ENCODE measurements at places on chromosomes 3 and 15.
A peak's percentile ranks its signal among the peaks of the same experiment; 100 is the strongest.

GRCh38 chr3:81788610-81789009 is 27.2 kb upstream of the GBE1 start:
- DNase-seq: no peak

GRCh38 chr3:8186213-8186612 is 315.4 kb upstream of the LMCD1 start:
- DNase-seq: no peak

- DNase-seq: no peak
These were observed 47.9 kb downstream of the PIK3CB start for GRCh38 chr3:138786788-138787271.

DNA sequence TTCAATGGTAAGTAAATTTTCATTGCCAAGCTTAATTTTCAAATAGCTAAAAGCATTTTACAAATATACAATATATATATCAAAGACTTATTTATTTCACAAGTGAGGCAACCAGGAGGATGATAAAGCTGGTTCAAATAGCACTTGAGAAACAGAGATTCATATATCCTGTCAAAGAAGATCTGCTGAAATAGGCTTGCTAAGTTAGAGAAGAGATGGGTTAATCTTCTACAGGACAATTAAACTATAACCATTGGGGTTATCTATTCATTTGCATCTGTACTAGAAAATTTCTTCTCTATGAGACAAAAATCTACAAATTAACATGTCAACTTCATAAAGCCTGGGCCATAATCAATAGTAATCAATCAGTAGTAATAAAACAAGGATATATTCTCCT is 637.7 kb upstream of the UBE2E2 start:
- DNase-seq: no peak

GRCh38 chr15:84699538-84700191 is 16.3 kb downstream of the SEC11A start:
- DNase-seq: no peak

GRCh38 chr3:32186097-32186496 is 52.4 kb upstream of the CMTM8 start:
- DNase-seq: peak; percentile 37

DNA sequence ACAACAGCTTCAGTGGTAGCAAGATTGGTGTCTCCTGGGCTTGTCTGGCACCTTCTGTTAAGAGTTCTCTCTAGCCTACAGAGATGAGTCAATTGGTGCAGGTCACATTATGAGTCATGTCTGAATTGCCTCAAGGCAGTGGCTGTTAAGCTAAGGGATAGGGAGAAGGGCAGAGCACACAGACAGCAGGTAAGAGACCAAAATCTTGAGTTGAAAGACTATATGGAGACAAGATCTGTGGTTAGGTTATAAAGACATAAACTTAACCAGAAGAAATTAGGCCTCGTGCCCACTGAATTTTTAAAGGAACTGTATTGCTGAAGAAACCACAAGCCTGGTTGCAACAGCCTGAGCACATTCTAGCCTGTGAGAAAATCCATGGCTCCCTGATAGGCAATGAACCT is 19.2 kb upstream of the KPNA1 start:
- DNase-seq: peak; percentile 42

- DNase-seq: no peak
These were observed 287.6 kb upstream of the TBL1XR1 start for GRCh38 chr3:177484926-177485325.

DNA sequence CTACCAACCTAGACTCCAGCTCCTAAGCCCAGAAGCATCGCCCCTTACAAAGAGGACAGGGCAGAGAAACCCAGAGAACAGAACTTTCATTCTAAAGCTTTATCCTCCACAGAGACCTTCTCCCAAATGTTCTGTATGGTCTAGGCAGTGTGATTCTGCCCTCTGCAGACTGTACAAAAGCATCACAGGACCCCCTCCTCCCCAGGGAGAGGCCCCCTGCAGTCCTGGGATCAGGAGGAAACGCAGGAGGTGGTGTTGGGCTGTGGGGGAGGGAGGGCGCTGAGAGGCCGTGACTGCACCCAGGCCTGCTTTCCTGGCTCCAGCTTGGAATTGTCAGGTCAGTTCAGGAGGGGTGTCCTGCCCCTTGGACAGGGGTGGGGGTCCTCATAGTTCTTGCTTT is 101.3 kb downstream of the DGKG start:
- DNase-seq: no peak

GRCh38 chr3:47813551-47814177 is 10.7 kb downstream of the DHX30 start:
- no peak for DNase-seq

DNA sequence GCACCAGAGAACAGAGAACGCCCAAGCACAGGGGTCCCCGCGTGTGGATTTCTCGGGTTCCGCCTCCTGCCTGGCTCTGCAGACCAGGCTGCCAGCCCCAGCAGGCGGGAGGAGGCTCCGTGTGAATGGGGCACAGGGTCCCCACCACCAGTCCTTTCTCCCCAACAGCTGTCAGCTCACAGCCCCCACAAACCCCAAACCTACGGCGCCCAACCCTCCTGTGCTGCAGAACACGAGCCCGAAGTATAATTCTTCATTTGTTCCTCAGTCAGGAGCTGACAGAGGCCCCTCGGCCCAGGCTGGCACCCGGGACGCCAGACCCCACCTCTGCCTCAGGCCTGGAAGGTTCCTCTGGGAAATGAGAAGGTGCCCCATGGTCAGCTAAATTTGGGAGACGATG is 78.0 kb downstream of the TBC1D2B start:
- DNase-seq: no peak

GRCh38 chr3:89923921-89924610 is 816.6 kb downstream of the EPHA3 start:
- no peak for DNase-seq

- DNase-seq: no peak
These were observed 64.7 kb upstream of the NTRK3 start for GRCh38 chr15:88321271-88321670.

- DNase-seq: no peak
These were observed 42.1 kb downstream of the VGLL3 start for GRCh38 chr3:86948822-86949221.

DNA sequence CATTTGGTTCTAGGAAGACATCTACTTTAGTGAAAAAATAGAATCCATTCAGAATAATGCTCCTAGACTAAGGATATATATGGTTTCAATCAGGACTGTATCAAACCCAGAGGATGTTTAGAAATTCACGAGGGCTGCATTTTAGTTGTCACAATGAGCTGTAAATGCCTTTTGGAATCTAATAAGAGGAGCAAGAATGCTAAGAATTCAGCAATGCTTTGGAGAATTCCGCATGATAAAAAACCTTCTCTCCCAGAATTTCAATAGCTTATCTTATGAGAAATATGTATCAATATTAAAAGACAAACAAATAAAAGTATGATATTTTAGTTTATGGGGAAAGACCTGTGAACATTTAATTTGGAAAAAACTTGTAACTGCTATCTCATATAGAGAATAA is 885.1 kb downstream of the ZPLD1 start:
- DNase-seq: no peak

GRCh38 chr3:72891053-72891855 is 3.4 kb downstream of the GXYLT2 start:
- DNase-seq: peak; percentile 73

- no peak for DNase-seq
These were observed 18.8 kb upstream of the DGKG start for GRCh38 chr3:186380622-186381380.

- no peak for DNase-seq
These were observed 151.0 kb upstream of the ROBO2 start for GRCh38 chr3:76888856-76889255.

DNA sequence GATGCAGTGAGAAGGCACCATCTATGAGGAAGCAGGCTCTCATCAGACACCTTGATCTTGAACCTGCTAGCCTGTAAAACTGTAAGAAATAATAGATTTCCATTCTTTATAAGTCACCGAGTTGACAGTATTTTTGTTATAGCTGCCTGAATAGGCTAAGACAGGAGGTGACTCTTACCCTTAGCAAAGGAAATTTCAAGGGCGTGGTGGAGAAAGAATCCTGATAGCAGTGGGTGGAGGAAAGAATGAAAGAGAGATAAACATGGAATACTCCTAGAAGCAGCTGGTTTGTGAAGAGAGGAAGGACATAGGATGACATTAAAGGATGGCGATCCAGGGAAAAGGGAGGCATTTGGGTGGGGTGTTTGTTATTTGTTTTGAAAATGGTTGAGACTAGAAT is 41.4 kb downstream of the SIDT1 start:
- no peak for DNase-seq

DNA sequence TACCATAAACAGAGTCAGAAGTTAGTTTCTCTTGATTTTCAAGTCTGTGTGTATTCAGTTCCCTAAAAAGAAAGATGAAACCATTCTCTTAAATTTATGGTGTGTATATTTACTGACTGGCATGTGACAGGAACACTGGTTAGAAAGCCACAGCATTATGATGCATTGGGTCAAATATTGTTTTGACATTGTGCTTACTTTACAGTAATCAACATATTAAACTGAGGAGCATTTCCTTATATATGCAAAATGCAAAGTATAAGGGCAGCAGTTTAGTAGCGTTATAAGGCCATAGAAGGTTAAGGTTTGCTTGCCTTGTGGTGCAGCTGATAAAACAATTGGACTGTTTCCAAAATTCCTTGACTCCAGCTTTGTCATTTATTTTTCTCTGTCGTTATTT is 72.9 kb downstream of the EPHA3 start:
- DNase-seq: no peak

DNA sequence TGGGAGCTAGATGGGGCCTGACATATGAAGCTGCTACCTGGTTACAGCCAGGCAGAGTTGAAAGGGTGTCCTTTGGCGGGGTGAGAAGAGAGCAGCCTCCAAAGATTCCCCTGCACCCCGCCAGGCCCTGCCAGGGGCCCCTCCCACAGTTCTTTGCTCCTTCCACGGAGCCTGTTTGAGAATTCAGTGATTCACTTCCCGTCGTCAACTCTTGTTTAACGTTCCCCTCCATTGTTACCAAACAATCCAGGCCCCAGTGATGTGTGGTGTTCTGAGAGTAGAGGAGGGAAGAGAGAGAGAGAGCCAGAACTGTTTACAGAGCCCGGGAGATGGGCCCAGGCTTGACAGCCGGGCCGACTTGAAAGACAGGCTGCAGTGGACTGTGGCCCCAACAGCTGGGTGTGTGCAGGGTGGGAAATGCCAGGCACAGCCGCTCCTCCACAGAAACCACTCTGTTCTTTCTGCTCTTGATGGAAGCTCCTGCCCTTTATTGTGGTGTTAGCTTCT is 81.5 kb downstream of the SMAD3 start:
- DNase-seq: peak; percentile 79

- DNase-seq: no peak
These were observed 17.5 kb upstream of the KCTD6 start for GRCh38 chr3:58474348-58474911.

GRCh38 chr15:69609776-69610175 is 157.2 kb downstream of the RPLP1 start:
- DNase-seq: no peak

DNA sequence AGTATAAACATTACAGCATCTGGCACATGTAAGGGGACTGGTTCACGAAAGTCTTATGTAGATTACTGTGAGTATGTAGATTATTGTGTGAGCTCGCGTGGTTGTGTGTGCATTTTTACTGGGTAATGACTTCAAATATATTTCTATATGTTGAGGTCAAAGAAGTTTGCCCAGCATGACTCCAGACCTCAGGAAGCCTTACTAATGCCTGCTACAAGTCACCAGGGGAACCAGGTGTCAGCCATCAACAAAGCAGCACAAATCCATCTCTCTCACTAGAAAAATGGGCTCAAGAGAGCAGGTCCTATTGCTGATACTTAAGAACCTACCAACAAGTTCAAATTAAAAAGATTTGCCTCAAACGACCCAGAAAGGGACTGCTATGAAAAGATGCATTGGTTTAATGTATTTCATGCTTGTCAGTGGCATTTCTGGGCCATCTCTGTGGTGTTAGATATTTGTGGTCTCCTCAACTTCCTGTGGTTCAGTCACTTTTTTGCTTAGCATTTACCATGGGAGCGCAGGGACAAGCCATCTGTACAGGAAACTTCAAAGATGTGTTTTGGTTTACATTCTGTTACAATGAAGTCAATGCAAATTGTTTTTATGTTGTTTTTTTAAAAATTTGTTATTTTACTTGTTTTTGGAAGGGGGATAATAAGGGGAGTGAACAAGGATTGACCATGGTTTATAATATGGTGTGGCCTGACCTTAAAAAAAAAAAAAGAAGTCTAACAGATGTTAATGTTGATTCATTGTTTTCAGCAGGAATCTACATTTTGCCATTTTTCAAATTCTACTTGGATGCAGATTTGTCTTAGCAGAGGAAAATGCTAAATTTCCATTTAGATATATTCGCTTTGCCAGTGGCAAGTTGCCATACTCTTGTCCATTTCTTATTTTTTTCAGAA is 172.1 kb upstream of the ADAMTS9 start:
- no peak for DNase-seq

GRCh38 chr3:105094588-105094987 is 272.1 kb upstream of the ALCAM start:
- DNase-seq: no peak

- DNase-seq: peak; percentile 33
These were observed 53.3 kb upstream of the GLCE start for GRCh38 chr15:69107025-69107620.

- DNase-seq: no peak
These were observed 38.4 kb upstream of the THBS1 start for GRCh38 chr15:39542385-39543065.

- no peak for DNase-seq
These were observed 124.1 kb downstream of the NR2E3 start for GRCh38 chr15:71934446-71934845.

- DNase-seq: no peak
These were observed 605.7 kb upstream of the CFAP20DC start for GRCh38 chr3:59655418-59656015.

- DNase-seq: no peak
These were observed 70.1 kb downstream of the HMCES start for GRCh38 chr3:129348734-129349133.

GRCh38 chr3:39407259-39407629 is 724 bp downstream of the RPSA start:
- DNase-seq: no peak

DNA sequence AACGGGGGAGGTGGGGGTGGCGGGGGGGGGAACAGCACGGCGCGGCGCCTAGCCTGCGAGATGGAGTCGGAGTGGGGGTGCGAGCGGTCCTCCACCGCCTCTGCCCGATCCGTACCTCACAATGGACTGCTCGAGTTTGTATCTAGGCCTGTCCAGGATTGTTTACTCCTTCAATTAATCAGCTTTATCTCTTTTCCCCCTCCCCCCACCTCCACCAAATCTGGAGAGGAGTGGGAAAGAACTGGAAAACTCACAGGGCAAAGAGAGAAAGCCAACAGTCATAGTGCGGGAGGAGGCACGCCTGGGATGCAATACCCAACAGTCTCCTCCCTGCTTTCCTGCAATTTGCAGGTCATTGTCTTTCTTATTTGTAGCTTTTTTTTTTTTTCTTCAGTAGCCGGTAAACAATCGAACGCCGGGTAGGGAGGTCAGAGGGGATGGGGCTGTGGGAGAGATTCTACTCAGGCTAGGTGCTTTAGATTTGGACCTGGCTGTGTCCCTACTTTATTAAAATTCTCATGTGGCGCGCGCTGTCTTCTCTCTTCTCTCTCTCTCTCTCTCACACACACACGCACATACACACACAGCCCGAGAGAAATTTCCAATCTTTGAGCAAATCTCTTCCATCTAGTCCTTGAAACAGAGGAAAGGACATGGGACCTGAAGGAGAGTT is 6.9 kb upstream of the MEIS2 start:
- no peak for DNase-seq
